ENCODE measurements at places on chromosomes 7 and 10.

GRCh38 chr7:55381696-55382095 lies 16.6 kb downstream of the LANCL2 start:
- DNase-seq = no peak

- DNase-seq = no peak
Measured at GRCh38 chr7:132393789-132394261, 182.4 kb downstream of the PLXNA4 start.

DNA sequence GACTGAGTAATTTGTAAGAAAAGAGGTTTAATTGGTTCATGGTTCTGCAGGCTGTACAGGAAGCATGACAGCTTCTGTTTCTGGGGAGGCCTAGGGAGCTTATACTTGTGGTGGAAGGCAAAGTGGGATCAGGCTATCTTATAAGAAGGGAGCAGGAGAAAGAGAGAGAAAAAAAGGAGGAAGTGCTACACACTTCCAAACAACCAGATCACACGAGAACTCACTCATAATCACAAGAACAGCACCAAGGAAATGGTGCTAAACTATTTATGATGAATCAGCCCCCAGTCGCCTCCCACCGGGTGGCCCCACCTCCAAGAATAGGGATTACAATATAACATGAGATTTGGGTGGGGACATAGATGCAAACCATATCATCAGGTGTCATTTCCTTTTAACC lies 89.1 kb upstream of the KCNMA1 start:
- no peak for DNase-seq

DNA sequence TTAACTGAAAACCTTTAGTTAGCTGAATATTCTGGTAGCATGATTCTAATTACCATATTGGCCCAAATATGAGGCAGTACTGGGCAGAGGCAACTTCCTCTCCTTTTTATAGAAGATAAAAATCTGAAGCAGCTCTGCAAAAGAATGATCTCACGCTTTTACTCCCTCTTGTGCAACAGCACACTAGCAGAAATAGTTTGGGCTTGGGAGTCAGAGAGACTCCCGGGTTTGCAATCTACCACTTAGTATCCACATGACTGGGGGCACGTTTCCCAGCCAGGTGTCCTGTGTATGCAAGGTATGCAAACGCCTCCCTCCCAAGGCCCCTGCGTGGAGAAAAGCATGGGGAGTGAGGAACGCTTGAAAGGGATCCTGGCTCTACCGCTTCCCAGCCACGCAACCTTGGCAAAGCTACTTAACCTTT lies 47.2 kb upstream of the RHEB start:
- peak; percentile 82 for DNase-seq

- DNase-seq = no peak
Measured at GRCh38 chr10:12121673-12122072, 7.8 kb upstream of the SEC61A2 start.

DNA sequence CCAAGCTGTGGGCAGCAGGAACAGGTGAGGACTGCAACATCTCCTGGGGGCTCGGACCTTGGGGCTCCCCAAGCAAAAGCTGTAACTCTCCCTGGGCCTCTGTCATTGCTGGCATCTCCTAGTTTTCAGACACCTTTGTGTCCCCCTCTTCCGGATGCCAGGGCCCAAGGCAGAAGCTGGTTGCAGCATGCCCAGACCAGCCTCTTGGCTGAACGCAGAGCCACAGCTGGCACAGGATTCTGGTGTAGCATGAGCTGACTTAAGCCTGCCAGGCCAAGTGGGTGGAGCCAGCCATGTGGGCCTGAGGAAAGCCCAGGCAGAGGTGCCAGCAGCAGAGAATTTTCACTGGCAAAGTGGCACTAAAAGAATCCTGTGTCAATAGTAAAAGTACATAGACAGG lies 43.5 kb downstream of the ZWINT start:
- DNase-seq = no peak

DNA sequence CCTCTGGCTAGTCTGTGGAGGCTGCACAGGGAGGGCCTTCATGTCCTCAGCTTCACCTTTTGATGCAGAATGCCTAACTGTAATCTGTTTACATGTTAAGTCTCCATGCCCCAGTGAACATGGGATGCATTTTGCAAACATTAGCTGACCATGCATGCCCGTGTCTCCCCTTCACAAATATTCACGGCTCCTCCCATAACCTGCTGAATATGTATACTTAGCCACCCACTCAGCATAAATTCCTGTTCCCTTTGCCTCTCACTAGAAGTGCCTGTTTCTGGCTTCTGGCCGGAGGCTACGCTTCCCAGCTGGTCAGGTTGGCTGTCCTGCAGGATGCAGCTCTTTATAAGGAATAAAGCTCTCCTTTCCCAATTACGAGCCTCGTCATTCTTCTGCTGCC lies 552.7 kb downstream of the DNAJB6 start:
- DNase-seq = no peak

- no peak for DNase-seq
Measured at GRCh38 chr7:140275069-140275965, 98.5 kb upstream of the KDM7A start.

GRCh38 chr10:86613905-86614304 lies 40.4 kb upstream of the OPN4 start:
- DNase-seq = no peak

DNA sequence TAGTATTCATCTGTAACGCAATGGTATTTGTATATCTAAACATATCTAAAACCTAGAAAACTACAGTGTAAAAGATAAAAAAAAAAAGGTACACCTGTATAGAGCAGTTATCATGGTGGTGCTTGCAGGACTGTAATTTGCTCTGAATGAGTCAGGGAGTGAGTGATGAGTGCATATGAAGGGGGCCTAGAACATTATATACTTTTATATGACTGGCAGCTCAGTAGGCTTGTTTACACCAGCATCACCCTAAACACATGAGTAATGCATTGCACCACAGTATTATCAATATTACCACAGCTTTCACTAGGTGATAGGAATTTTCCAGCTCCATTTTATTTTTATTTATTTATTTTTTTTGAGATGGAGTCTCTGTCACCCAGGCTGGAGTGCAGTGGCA lies 40.8 kb downstream of the TRIM24 start:
- no peak for DNase-seq

- DNase-seq = peak; percentile 57
Measured at GRCh38 chr7:66921918-66922486, 977 bp downstream of the TMEM248 start.

DNA sequence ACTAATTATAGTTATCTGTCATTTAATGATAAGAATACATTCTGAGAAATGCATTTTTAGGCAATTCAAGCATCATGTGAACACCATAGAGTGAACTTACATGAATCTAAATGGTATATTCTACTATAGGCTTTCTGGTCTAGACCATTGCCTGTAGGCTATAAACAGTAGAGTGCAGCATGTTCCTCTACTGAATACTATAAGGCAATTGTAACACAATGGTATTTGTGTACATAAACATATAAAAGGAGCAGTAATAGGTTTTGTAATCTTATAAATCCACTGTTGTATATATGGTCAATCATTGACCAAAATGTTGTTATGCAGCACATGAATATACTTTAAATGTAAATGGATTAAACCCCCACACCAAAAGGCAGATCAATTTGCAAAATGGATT lies 71.6 kb downstream of the AKR1C4 start:
- DNase-seq = no peak

GRCh38 chr10:82888809-82889455 lies 1013.9 kb downstream of the NRG3 start:
- DNase-seq = no peak

DNA sequence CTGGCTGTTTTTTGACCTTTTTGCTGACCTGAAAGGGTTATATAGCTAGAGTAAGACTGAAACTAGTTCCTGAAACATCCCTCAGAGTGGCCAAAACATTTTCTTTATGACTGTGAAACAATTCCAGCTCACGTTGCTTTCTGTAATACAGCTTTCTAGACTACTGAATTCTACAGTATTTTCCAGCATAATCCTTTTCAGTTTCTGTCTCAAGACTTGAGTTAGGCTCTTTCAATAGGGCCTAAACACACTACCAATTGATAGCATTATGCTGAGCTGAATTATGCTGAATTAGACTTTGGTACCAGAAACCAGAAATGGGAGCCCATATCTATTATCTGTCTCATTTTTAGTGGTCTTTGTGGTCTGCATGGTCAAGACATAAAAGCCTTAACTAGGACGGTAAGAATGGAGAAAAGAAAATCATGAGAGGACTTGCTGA lies 72.6 kb downstream of the EPDR1 start:
- no peak for DNase-seq

GRCh38 chr10:10796061-10796773 lies 221.5 kb upstream of the CELF2 start:
- no peak for DNase-seq

- DNase-seq = no peak
Measured at GRCh38 chr10:38226385-38226784, 132.2 kb downstream of the ZNF37A start.

DNA sequence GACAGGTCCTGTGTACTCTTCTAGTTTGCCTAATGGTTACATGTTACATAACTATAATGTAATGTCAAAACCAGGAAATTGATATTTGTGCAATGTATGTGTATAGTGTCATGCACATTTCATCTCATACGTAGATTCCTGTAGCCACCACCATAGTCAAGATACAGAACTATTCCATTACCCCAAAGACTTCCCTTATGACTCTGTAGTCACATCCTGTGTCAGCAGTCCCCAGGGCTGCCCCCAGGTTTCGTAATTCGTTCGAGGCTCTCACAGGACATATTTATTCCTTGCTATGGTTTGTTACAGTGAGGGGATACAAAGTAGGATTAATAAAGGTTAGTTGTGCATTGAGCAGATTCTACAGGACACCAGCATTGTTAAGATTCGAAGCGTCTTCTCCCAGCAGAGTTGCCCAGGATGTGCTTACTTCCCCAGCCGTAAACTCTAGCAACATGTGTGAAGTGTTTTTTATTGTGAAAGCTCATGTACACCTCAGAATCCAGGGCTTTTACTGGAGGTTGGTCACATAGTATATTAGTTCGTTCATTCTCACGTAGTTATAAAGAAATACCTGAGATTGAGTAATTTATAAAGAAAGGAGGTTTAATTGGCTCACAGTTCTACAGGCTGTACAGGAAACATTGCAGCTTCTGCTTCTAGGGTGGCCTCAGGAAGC lies 18.6 kb downstream of the RABGEF1 start:
- peak; percentile 97 for DNase-seq

DNA sequence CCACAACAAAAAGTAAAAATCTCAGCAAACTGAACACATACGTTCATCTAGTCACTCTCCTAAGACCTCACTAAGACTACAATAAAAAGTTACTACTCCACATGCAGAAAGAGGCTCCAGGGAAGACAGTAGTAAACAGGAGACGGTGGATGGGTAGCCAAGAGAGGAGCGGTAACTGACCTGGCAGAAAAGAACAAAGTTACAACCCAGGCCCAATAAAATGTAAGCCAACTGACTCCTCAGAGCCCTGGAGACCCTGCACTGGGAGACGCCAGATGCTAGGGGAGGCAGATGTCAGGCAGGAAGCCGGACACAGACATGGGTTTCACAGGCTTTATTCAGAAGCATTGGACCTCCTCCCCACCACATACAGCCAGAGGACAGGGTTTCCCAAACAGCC lies 181.1 kb upstream of the NFE2L3 start:
- no peak for DNase-seq

- DNase-seq = no peak
Measured at GRCh38 chr10:89469517-89469916, 55.1 kb downstream of the IFIT5 start.

- no peak for DNase-seq
Measured at GRCh38 chr10:14740684-14741247, 33.9 kb downstream of the FAM107B start.

- DNase-seq = no peak
Measured at GRCh38 chr7:16463520-16463919, 2.0 kb downstream of the SOSTDC1 start.

GRCh38 chr7:152465119-152465387 lies 29.2 kb upstream of the KMT2C start:
- no peak for DNase-seq

GRCh38 chr7:108528183-108528712 lies 2.3 kb upstream of the PNPLA8 start:
- DNase-seq = no peak

- DNase-seq = no peak
Measured at GRCh38 chr7:126487728-126488442, 764.9 kb downstream of the GRM8 start.

GRCh38 chr7:45645141-45645969 lies 71.2 kb downstream of the ADCY1 start:
- DNase-seq = no peak

GRCh38 chr10:93062514-93063143 lies 2.0 kb downstream of the CYP26C1 start:
- no peak for DNase-seq

GRCh38 chr7:99155211-99155610 lies 11.3 kb upstream of the SMURF1 start:
- peak; percentile 58 for DNase-seq

DNA sequence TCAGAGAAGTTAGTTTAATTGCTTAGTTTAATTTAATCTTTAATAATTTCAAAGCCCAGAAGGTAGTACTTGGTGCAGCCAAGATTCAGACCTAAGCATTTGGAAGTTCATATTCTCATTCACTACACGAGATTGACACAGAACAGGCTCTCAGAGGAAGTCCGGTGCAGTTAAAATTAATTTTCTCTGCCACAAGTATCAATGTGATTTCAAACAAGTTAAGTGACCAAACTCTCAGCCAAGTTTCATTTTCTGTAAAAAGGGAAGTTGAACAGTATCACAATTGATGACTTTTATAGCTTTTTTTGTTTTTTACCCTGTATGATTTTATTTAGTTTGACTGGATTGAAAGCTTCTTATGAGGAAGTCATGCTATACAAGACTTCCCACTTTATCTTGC lies 1494.9 kb upstream of the LRRTM3 start:
- DNase-seq = no peak

GRCh38 chr7:28836716-28837115 lies 121.4 kb downstream of the TRIL start:
- no peak for DNase-seq

DNA sequence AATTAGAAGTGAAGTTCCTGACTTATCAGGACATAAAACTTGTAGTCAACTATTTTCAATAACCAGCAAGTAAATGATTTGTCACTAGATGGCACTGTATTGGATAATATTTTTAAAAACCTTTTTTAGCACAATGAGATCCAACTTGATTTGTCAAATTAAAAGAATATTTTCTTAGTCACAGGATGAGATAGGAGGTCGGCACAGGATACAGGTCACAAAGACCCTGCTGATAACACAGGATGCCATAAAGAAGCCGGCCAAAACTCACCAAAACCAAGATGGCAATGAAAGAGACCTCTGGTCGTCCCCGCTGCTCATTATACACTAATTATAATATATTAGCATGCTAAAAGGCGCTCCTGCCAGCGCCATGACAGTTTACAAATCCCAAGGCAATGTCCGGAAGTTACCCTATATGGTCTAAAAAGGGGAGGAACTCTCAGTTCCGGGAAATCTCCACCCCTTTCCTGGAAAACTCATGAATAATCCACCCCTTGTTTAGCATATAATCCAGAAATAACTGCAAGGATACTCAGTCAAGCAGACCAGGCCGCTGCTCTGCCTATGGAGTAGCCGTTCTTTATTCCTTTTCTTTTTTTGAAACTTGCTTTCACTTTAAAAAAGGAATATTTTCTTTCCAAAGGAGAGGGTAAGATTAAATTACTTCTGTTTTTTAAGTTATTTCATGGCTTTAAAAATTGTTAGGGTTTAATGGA lies 255.7 kb upstream of the MKLN1 start:
- peak; percentile 28 for DNase-seq

- no peak for DNase-seq
Measured at GRCh38 chr10:103985726-103986125, 18.8 kb downstream of the SLK start.

GRCh38 chr10:49540056-49540797 lies 1.3 kb upstream of the ERCC6 start:
- peak; percentile 36 for DNase-seq

Data from NB4 (cell line).